ENCODE measurements at places on chromosomes 2 and 18. TPM values are rescaled to one million over a fixed set of nuclear protein-coding genes. Genes with fewer than 3 reads are reported as not detected.

DNA sequence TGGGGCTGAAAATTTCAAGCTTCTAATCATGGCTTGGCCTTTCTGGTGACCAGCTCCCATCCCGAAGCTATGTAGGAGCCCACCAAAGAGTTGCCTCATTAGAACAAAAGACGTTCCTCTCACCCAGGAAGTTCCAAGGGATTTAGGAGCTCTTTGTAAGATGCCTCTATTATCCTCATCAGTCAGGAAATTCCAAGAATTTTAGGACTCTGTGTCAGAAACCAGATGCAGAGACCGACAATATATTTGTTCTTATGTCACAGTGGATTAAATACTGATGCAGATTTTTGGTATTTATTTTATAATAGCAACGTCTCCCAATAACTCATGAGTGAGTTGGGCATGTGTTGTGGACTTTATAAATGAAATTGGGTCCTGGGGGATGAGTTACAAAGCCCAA lies 91.8 kb upstream of the SKOR2 start:
- H3K27me3 ChIP-seq = no peaks in the 10 kb centered on the region
- H3K4me3 ChIP-seq = no peak overlapping the region

DNA sequence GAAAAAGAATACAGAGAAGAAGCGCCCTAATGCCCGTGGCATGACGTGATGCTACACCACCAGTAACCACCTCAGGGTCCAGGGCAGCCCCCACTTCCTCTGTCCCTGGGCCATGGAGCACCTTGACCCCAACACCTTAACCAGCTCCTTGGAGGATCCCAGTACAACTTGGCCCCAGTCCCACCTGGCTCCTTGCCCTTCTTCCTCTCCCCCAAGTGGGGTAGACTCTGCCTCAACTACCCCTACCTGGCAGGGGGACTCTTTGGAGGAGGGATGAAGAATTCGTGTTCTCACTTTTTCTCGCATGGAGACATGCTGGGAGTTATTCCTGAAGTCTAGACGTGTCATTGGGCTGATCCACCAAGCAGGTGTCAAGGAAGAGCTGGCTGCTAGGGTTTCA lies 18.9 kb downstream of the TRABD2A start:
- peak overlapping the region; percentile 14 for H3K4me3 ChIP-seq
- H3K36me3 ChIP-seq = no peaks in the 10 kb centered on the region

DNA sequence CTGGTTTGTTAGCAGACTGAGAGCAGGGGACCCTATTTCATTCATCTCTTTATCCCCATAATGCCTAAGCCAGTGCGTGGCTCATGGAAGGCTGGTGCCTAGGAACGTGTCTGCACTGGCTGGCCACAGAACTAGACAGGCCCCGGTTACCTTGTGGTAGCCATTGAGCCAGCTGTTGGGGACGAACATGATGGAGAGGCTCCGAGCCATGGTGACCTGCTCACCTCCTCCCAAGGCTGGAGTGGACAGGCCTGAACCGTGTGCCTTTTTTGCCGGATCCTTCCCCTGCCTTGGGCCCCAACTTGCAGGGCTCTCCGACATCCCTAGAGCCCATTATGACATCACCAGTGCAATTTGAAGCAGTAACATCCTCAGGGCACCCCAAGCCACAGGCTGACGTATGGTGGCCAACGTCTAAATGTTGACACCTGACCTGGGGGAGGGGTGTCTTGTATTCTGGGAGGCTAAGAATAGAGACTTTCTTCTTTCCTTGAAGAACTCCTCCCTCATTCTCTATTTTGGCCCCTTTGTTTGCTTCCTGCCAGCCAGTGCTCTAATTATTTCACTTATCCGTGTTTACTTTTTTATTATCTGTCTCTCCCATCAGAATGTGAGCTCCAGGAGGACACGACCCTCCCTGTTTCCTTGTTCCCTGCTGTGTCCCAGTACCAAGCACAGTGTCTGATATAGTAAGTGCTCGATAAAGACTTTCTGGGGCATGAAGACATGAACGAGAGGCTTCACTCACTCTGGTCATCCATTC lies 12.2 kb upstream of the DNPEP start:
- no peak overlapping the region for H3K27ac ChIP-seq
- no peak for DNase-seq
- H3K36me3 ChIP-seq = no peaks in the 10 kb centered on the region
- no peak overlapping the region for H3K4me3 ChIP-seq
- H3K27me3 ChIP-seq = no peaks in the 10 kb centered on the region

DNA sequence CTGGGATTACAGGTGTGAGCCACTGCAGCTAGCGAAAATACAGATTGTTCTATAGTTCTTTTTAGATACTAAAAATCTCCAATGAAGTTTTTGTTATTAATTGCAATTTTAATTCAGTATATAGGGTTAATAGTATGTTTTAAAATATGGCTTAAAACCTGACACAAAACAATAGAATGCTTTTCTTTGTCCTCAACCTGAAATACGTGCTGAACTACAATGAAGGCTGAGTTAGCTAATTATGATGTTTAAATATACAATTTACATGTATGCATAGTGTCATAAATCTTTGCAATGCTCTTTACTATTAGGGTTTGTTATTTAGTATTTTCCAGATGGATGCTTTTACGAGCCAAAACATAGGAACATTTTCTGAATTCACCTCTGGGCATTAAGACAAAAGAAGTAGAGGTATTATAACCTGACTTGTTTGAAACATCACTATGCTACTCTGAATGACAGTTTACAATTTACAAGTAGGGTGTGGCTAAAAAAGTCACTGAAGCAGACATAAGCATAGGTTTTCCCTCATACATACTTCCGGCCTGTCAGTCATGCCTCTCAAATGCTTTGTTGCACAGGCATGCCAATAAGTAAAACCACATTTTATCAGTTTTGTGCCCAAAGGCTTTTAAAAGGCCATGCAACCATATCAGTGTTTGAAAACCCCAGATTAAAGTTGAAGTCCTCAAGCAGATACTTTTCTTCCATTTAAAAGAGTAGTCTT lies 168.3 kb downstream of the OTX1 start:
- H3K27me3 ChIP-seq = no peaks in the 10 kb centered on the region
- no peaks in the 10 kb centered on the region for H3K36me3 ChIP-seq
- no peak overlapping the region for H3K27ac ChIP-seq
- H3K4me1 ChIP-seq = no peaks in the 10 kb centered on the region
- H3K4me3 ChIP-seq = no peak overlapping the region

DNA sequence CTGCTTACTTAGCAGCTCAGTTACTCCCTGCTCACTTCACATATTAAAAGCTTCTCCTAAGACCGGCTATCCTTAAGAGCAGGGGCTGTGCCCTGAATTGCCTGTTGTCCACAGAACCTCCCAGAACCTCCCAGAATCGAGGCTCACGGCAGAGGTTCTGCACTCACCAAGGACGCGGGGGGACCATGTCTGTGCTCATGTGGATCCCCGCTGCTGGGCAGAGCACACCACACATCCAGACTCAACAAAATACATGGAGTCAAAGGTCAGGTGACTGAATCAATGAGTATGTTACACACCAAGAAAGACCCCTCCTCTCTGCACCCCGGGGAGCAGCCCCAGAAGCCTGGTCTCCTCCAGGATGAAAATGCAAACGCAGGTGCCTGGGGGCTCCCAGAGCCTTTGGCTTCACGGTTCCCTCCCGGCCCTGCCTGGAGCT lies 149.0 kb downstream of the MBP start:
- H3K36me3 ChIP-seq = no peaks in the 10 kb centered on the region
- no peaks in the 10 kb centered on the region for H3K27me3 ChIP-seq
- DNase-seq = no peak
- H3K4me3 ChIP-seq = no peak overlapping the region

GRCh38 chr2:207825978-207826377 lies 56.3 kb upstream of the FZD5 start:
- H3K27ac ChIP-seq = no peak overlapping the region
- no peak overlapping the region for H3K4me3 ChIP-seq
- no peak for DNase-seq
- H3K4me1 ChIP-seq = no peaks in the 10 kb centered on the region
- H3K27me3 ChIP-seq = no peaks in the 10 kb centered on the region

GRCh38 chr2:229344151-229344551 lies 73.1 kb upstream of the PID1 start:
- H3K36me3 ChIP-seq = no peaks in the 10 kb centered on the region
- no peak overlapping the region for H3K4me3 ChIP-seq
- no peaks in the 10 kb centered on the region for H3K27me3 ChIP-seq
- DNase-seq = no peak
- no peaks in the 10 kb centered on the region for H3K4me1 ChIP-seq
- no peak overlapping the region for H3K27ac ChIP-seq

- DNase-seq = no peak
- H3K4me1 ChIP-seq = peaks cover 14% of the 10 kb centered on the region
- H3K27ac ChIP-seq = no peak overlapping the region
- no peaks in the 10 kb centered on the region for H3K27me3 ChIP-seq
- H3K36me3 ChIP-seq = no peaks in the 10 kb centered on the region
- no peak overlapping the region for H3K4me3 ChIP-seq
Measured at GRCh38 chr2:159454185-159454584, 162.2 kb downstream of the BAZ2B start.

DNA sequence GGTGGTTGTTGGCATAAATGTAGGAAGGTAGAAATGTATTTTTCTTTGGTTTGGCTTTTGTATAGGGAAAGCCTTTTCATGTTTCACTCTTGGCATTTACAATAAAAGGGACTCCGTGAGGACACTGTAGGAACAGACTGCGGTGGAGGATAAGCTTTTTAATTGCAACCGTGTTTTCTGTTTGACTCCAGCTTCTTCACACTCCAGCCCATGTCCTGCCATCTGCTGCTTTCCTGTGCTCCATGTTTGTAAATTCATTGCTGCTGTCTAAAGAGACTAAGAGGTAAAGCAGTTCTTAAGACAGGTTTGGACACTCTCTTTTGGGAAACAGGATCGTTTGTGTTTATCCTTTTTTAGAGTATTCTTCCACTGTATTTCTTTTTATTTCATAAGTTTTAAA lies 33.3 kb downstream of the WDR75 start:
- no peaks in the 10 kb centered on the region for H3K27me3 ChIP-seq
- no peak for DNase-seq
- peaks cover 20% of the 10 kb centered on the region for H3K36me3 ChIP-seq
- no peak overlapping the region for H3K27ac ChIP-seq
- no peaks in the 10 kb centered on the region for H3K4me1 ChIP-seq
- no peak overlapping the region for H3K4me3 ChIP-seq

DNA sequence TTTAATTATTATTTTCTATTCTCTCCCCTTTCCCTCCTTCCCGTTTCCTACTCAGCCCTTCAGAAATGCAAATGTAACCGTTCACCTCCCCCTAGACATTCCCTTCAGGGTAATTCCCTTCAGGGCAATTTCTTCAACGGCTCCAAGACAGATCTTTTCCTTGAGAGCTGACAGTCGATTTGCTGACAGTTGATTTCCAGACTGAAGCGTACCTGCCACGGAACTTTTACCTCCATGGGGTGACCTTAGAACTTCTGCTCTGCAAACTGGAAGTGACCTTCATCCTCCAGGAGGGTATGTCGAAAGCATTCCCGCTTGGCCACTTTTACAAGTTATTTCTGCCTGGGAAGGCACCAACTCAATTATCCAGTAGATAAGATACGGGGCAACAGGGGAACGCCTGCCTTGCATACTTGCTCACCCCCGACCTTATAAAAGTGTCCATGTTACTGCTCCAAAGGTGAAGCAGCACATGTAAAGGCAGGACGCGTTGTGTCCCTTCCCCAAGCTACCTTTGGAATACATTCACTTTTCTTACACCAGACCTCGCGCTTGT lies 18.5 kb downstream of the B3GNT7 start:
- H3K27me3 ChIP-seq = peaks cover 15% of the 10 kb centered on the region
- no peak overlapping the region for H3K27ac ChIP-seq
- no peak overlapping the region for H3K4me3 ChIP-seq

- H3K27ac ChIP-seq = no peak overlapping the region
- H3K36me3 ChIP-seq = no peaks in the 10 kb centered on the region
- H3K4me3 ChIP-seq = no peak overlapping the region
- DNase-seq = no peak
- H3K4me1 ChIP-seq = no peaks in the 10 kb centered on the region
Measured at GRCh38 chr18:28158083-28158581, 18.8 kb downstream of the CDH2 start.

DNA sequence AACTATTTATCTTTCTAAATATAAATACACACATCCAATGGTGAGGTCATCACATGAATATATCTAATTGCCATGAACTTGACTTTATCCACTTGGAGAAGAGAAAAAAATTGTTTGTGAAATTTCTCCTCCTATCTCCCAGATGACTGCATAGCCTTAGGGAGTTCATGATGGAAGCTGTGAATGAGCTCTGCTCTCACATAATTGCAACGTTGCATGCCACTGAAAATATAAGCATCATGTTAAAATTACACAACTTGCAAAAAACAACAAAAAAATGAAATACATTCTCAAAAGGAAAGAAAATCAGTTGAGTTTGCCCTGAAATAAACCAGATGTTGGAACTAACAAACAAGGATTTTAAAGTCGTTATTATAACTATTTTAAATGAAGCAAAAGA lies 50.6 kb upstream of the OSR1 start:
- no peaks in the 10 kb centered on the region for H3K4me1 ChIP-seq
- no peak overlapping the region for H3K4me3 ChIP-seq
- no peaks in the 10 kb centered on the region for H3K36me3 ChIP-seq
- DNase-seq = no peak

GRCh38 chr2:234330902-234331301 lies 166.0 kb downstream of the ARL4C start:
- H3K27me3 ChIP-seq = no peaks in the 10 kb centered on the region
- no peak for DNase-seq
- no peak overlapping the region for H3K27ac ChIP-seq
- no peak overlapping the region for H3K4me3 ChIP-seq
- H3K36me3 ChIP-seq = no peaks in the 10 kb centered on the region

The MRO gene
- total RNA-seq = 0.18 TPM

The CHMP1B gene
- 24.5 TPM for total RNA-seq

The ZC3H8 gene
- 32.0 TPM for total RNA-seq

The COL6A3 gene
- 7.0 TPM for total RNA-seq

Data from CD8-positive, alpha-beta memory T cell (primary cell).